Fibroblast of upper back skin (primary cell): ENCODE measurements at places on chromosomes 16 and 17.

- no peak for DNase-seq
Measured at GRCh38 chr16:65910291-65910690, 456.2 kb upstream of the CDH5 start.

DNA sequence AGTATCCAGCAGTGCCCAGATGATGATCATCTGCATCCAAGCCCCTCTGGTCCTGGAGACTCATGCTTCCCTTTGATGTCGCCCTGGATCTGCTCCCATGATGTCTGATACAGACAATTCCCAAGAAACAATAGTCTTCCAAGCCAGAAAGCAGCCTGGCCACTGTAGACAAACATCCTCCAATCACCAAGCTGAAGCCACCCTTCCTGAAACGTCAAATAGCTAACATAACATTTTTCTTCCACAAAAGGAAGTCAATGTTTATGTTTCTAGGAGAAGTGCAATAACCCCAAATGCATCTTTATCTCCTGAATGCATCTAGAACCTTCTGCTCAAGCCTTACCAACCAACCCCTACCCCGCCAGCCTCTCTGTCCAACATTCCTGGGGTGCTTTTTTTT lies 1.2 kb upstream of the DPEP2 start:
- no peak for DNase-seq

DNA sequence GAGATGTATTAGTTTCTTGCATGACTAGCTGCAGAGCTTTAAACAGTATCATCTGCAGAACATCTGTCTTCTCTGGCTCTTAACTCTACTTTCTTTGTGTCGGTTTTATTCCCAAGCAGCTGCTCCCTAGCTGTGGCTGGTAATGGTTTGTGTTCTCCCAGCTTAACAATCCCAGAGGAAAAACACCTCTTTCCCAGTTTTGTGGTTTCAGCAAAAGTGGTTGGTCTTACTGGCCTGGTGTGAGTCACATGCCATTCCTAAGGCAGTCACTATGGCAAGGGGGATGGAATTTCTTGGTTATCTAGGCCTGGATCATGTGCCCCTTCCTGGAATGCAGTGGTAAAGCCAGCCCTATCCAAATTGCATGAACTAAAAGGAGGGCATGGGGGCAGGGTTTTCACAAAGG lies 27.5 kb downstream of the OMG start:
- peak; percentile 100 for DNase-seq

GRCh38 chr17:10668775-10669174 lies 11.7 kb upstream of the MYH3 start:
- DNase-seq = peak; percentile 57

- no peak for DNase-seq
Measured at GRCh38 chr16:2497695-2498484, 15.9 kb upstream of the ATP6V0C start.

DNA sequence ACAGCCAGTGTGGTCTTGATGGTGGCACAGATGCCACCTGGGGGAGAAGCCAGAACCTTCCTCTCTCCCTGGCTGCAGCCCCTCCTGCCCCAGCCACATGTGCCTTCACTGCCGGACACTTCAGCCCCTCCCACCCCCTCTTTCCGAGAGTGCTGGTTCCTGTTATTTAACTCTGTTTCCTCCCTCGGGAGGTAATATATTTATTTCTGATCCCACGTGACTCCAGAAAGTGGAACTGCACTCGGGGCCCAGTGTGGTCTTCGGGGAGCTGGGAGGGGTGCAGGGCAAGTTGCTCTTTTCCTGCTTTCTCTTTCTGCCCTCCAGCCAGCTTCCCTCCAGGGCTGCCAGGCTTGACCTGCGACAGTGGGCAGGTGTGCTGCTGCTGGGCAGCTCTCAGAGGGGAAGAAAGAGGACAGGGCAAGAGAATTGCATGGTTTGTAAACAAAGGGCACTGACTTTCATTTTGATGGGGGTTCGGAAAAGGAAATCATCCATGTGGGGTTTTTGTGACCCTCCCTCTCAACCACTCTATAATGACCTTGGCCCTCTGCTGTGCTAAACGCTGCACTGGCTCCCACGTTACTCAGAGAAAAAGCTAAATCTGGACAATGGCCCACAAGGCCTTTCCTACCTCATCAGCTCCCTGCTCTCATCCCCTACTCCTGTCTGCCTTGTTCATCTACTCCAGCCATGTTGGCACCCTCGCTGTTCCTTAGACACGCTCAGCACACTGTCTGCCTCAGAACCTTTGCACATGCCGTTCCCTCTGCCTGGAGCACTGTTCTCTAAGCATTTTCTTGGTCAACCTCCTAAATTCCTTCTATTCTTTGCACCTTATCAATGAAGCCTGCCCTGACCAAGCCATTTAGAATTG lies 8.2 kb upstream of the CIITA start:
- no peak for DNase-seq

GRCh38 chr16:66188917-66189725 lies 177.4 kb upstream of the CDH5 start:
- DNase-seq = peak; percentile 89

DNA sequence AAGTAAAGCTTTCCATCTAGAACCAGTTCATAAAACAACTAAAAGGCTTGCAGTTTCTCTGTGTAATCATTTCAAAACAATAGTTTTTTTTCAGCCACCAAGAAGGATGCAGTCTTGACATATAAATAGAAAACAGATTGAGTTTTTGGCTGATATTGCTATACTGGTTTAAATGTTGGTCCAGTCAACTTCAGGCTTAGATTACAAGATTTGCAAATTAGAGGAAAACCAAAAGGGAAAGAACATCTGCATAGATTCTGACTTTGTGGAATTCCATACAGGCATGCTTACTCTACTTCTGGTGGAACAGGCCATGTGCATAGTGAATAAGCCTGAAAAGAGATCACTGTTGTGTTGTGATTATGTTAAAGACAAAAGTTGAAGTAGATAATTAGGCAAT lies 150.3 kb downstream of the BCAS3 start:
- peak; percentile 2 for DNase-seq

DNA sequence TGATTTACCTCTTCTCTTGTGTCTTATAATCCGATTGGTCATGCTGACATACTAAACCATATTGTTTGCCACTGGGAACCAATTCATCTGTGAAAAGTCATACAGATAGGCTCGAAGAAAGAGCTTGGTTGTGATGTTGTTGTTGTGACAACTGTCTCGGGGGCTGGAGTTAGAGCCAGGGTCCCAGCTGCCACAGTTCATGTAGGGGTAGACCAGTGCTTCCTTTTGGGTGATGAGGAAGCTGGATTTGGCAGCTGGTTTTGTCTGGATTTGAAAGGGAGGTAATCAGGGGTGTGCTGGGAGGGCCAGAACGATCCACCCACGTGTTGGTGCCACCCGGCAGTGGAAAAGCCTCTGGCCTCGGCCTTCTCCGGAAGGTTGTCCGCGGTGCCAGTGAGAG lies 438.1 kb downstream of the WWOX start:
- DNase-seq = no peak

DNA sequence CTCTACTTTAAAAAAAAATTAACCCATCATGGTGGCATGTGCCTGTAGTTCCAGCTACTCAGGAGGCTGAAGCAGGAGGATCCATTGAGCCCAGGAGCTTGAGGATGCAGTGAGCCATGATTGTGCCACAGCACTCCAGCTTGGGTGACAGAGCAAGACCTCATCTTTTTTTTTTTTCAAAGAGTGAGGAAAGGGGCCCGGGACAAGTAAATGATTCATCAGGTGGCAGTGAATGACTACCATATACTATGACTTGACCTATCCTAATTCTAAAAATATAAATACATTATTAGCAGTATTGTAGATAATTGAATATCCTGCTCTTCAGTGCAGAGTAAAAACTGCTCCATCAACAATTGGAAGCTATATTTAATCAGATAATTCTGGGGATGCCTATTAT lies 55.3 kb downstream of the CLUH start:
- DNase-seq = no peak

GRCh38 chr17:40325156-40326013 lies 16.4 kb downstream of the RARA start:
- DNase-seq = no peak

DNA sequence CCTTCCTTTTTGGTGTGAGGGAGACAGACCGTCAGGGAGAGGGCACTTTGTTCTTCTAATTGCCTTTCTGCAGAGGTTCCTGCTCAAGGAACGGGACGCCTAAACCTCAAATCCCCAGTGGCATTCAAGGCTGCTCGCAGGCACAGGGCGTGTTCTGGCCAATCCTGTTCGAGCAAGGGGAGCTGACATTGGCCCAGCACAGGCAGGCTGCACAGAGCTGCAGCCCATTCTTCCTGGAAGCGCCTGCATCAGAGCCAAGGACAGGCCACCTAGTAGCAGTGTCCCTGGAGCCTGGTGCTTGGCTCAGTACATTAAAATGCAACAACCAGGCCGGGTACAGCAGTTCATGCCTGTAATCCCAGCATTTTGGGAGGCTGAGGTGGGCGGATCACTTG lies 72.2 kb upstream of the CREBBP start:
- DNase-seq = peak; percentile 59

- DNase-seq = no peak
Measured at GRCh38 chr16:49150341-49150740, 131.3 kb downstream of the CBLN1 start.

GRCh38 chr17:19238167-19238505 lies 970 bp downstream of the EPN2 start:
- DNase-seq = no peak

DNA sequence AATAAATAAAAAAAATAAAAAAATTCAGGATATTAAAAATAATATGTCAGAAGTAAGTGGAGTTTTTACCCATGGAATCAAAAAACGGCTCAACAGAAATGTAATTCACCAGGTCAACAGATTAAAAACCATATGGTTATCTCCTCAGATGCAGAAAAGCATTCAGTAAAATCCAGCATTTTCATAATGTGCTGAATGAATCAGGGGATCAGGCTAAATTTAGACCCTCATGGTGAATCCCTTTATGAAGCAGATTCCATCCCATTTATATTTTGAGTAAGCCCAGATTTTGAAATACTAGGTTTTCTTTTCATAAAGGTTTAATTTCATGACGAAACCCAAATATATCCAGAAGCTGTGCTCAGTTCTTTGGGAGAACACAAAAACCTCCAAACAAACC lies 84.4 kb downstream of the OR1D5 start:
- no peak for DNase-seq

DNA sequence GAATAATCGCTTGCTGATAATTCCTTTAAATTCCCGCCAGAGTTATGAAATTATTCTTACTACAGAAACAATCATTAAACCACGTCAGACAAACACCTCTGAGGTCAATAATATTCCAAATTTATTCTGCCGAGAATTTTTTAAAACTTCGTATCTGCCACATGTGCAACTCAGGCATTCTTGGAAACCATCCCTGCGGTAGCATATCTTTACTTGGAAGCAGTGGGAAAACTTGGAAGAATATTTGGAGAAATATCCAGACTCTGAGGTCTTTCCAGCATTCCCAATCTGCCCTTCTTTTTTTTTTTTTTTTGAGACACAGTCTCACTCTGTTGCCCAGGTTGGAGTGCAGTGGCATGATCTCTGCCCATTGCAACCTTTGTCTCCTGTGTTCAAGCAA lies 2.0 kb upstream of the CCL11 start:
- peak; percentile 62 for DNase-seq

DNA sequence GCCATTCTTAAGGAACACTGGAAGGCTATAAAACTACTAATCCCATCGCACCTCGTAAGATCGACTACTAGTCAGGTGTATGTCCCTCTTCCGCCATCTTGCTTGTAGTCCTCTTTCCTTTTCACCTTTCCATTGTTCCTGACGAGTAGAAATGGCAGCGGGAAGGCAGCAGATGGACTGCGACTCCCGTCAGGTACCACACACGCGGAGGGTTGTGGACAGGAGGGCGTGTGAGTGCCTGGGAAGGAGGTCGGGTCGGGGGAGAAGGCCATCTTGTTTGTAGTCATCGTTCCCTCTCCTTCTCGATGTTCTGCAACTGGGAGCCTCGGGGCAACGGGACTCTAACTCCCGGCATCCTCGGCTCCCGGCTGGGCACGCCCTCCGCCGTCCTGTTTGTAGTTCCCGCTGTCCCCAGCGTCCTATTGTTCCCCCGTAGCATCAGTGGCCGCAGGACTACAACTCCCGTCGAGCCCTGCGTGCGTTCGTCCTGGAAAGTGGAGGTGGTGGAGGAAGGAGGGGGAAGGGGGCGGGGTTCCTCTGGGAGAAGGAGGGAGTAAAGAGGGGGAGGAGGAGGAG lies 324 bp upstream of the FBXL19 start:
- peak; percentile 100 for DNase-seq

GRCh38 chr17:40518401-40519088 lies 17.1 kb upstream of the TNS4 start:
- DNase-seq = no peak

GRCh38 chr17:65137021-65137939 lies at the start of gene RGS9:
Gene RGS9 (plus strand): TSS chr17:65137370. CDS start chr17:65137541, 171 bp downstream.
- DNase-seq = peak; percentile 57

- DNase-seq = peak; percentile 72
Measured at GRCh38 chr17:35291802-35292201, 48.9 kb downstream of the SLFN5 start.

GRCh38 chr17:45230787-45231480 lies 9.2 kb downstream of the FMNL1 start:
- DNase-seq = peak; percentile 52

DNA sequence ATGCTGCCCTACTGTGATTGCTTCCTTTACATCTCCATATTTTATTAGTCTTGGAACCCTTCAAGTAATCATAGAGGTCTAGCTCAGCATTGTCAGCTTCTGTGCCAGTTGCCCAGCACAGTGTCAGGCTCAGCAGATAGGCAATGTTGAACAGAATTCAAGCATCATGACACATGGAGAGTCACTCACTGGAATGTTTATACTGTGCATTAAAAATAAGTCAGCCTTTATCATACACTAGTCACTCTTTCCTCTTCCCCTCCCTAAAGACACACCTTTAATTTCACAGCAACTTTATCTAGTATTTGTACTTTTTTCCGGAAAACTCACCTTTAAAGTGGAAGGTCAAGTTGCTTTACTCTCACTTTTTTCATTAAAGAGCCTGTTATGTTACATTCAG lies 253.8 kb upstream of the CDH11 start:
- peak; percentile 28 for DNase-seq

DNA sequence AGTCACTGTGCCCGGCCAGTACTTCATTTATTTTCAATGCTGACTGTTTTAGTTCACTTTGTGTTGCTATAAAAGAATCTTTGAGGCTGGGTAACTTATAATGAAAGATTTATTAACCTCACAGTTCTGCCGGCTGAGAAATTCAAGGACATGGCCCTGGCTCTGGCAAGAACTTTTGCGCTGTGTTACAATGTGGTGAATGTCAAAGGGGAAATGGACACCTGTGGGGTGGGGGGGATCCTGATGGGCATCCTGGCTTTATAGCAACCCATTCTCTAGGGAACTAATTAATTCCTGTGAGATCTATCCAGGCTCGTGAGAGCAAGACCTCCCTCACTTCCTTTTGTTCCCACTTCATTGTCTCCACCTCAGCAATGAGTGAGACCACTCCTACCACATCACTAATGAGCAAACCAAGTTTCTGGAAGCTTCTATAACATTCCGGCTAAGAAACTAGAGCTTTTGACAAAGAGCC lies 17.1 kb upstream of the CDH3 start:
- DNase-seq = peak; percentile 47

GRCh38 chr16:77662246-77662645 lies 60.1 kb upstream of the NUDT7 start:
- DNase-seq = no peak

DNA sequence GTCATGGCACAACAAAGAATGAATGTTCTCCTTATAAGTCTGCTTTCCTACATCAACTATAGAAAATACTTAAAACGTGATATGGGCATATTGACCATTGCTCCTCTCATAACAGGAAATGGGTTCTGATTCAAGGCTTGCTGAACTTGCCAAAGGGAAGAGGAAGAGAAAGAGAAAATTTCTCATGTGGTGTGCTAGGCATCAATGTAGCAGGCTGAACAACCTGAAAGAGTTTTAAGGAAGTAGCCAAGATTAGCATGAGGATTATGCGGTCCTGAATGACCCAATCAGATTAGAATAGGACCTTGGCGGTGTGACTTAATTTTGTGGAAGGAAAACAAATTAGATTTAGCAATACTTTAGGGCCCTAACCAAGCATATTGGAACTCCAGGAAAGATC lies 617.7 kb upstream of the CDH11 start:
- DNase-seq = no peak
